ENCODE measurements at places on chromosomes 13 and 19. TPM values are rescaled to one million over a fixed set of nuclear protein-coding genes. Genes with fewer than 3 reads are reported as not detected.
A peak's percentile ranks its signal among the peaks of the same experiment; 100 is the strongest.

DNA sequence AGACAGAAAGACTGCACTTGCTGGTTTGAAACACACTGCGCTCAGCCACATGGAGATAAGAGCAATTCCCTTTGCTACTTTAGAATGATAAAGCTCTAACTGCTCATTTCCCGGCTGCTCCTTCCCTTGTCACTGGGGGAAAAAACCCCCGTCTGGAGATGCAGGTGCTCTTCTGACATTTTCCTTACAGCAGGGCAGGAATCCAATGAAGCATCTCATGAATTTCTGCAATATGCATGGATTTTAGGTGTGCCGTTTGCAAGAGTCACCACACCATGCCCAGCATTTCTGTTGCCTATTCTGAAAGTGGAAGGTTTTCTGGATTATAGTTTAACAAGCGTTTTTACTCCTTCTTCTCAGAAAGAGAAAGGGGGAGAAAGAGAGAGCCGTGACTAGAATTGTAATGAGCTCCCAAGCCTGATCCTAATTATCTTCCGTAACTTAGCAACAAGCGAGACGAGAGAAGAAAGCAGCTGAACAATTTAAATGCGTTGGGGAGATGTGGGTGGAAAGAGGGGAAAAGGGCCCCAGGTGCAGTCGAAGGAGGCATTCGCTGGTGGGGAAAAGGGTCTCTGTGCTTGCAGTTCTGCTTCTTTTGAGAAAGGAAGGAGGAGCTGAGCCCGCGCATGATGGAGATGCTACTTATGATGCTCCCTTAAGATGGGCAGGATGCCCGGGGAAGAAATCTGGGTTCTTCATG lies 76.6 kb upstream of the SPATA13 start:
- no peak for DNase-seq

DNA sequence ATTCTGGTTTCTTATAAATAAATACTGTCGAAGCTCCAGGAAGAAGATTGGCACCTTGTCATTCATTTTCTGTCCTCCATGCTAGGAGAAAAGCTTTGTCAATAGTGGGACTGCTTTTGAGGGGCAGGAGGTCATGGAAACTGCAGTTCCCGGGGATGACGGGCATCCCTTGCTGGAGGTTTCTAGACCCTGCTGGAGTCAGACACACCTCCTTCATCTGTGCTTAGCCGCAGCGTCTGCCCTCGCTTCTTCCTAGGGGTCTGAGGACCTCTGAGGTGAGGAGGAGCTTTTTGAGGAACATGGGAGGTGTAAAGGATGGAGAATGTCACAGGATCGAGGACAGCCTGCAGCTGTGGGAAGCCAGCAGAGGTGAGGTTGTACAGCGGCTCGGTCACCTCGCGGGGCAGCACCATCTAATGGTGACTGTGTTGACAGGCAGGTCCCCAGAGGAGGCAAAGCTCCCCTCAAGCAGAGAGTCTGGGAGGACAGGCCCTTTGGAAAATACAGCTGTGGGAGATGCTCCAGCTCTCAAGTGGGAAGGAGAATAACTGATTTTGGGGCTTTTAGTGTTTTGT lies 172.7 kb upstream of the RNF113B start:
- peak; percentile 25 for DNase-seq

DNA sequence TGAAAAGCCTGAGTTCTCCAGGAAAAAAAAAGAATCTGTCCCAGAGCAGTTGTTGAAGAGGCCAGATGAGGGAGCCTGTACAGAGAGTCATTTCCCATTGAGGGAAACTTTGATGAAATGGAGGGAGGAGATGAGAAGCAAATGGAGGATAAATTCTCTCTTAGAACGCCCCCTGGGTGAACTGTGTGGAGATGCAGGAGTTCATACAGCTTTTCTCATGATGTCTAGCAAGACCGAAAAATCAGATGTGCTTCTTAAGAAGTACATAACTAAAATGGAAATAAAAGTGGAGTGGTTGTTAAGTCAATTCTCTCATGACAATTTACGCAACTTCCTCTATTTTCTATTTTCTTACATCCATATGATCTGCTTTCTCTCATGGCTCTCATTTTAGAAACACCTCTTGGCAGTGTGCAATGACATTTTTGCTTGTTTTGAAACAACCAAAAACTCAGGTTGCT lies 1263.1 kb downstream of the PCDH9 start:
- DNase-seq, result no peak

DNA sequence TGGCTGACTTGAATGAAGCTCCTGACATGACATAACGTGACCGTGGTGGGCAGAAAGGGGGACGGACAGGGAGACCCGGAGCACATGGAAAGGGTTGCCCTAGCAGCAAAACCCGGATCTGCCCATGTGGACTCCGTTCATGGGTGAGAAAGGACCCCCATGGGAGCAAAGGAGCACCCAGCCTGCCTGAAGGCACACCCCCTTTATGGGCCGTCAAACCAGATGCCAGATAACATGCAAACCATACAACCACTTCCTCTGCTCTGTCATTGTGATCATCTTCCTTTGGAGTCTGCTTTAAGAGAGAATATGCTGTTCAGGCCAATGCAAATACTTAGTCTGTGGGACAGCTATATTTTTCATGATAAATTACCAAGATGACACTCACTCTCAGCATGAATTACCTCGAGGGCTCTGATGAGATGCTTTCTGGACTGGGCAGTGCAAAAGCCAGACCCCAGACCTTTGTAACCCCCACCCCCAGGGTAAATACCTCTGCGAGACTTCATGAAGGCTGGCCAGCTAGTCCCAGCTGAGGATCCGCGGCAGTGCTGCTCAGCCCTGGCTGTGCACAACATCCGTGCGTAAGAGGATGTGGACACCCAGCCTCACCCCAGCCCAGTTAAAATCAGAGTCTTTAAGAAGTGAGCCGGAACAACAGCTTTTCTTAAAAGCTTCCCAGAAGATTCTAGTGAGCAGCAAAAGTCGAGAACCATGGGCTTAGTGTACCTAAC lies 126.6 kb downstream of the USP12 start:
- DNase-seq, result no peak

DNA sequence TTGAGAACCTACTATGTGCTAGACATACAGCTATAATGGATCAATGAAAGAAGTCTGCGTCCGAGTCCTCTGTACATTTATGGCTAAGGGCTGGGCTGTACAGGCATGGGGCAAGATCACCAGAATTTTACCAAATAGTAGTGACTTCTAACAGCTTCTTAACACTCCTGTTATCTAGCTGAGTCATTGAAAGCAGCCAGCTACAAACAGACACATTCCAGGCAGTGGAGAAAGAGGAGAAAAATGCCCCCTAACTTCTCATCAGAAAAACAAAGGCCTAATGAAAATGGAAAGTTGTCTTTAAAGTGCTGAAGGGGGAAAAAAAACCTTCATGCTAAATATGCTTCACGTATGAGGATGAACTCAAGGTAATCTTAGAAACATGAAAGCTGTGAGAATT lies 14.3 kb upstream of the ZNF667 start:
- no peak for DNase-seq

GRCh38 chr13:30726192-30726591 lies 9.2 kb upstream of the ALOX5AP start:
- DNase-seq, result no peak

- no peak for DNase-seq
Measured at GRCh38 chr13:98937911-98938381, 39.9 kb downstream of the DOCK9 start.

DNA sequence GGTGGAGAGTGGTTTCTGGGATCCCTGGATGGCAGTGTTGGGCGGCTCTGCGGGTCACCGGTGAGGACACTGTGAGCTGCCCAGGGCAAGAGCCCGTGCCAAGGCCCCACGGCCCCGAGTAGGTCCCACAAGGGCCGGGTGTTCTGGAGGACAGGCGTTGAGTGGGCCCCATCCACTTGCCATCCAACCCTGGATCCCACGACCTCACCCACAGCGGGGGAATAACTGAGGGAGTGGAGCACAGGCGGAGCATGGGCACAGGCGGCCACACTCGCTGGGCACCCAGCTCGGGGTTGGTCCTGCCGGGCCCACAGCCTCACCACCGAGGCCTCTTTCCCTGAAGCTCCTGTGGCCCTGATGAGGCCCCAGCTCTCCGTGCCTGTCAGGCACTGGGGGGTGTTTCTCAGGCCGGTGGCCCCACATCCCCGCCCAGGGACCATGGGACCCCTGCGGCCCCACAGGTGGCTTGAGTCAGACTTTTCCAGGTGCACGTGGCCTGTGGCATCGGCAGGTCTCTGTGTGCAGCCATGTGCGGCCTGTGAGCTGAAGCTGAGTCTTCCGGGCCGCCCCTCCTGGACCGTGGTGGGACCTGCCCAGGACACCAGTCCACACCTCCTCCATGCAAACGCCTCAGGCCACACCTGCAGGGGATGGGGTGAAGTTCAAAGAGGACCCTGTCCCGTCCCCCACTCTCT lies 16.6 kb downstream of the TMEM255B start:
- no peak for DNase-seq

DNA sequence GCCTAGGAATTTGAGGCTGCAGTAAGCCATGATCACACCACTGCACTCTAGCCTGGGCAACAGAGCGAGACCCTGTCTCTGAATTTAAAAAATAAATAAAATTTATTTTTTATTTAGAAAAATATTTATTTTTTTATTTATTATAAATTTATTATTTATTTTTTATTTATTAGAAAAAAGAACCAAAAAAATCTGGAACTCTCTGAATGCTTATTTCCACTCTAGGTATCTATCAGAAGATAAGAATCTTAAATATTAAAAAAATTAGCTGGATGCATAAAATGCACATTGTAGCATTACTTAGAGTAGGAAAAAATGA lies 82.8 kb downstream of the CDADC1 start:
- DNase-seq, result no peak

DNA sequence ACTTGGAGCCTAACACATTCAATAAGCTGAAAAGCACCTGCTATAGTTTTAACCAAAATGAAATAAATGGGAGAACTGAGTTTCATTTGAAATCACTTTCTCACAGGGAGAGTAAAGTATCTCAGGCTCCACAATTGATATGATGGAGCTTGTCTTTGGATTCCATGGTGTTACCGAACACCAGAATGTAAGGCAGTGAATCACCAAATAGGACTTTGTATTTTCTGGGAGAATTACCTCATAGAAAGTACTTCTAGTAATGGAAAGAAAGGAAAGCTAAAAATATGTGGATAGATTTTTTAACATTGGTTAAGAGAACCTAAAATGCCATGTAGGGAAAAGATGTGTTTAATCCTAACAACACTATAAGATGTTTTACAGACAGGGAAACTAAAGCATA lies 123.6 kb downstream of the NALCN start:
- DNase-seq, result no peak

GRCh38 chr19:51592521-51592920 lies 21.4 kb downstream of the ZNF175 start:
- DNase-seq, result no peak

DNA sequence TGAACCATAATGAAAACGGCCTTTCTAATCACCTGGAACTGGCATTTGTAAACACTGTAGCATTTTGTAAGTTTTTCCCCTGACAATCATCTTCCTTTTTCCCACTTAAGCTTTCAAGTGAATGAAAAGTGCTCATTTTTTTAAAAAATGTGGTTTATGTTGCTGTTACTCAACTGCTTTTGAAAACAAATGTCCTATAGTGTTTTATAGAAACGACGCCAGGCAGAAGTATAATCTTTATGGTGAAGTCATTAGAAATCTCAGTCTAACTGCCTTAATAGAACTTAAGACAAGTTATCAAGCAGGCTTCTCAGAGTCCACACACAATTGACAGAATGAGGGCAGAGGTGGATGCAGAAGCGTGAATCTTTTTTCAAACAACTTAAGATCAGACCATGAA lies 442.3 kb downstream of the KLF12 start:
- DNase-seq, result no peak

DNA sequence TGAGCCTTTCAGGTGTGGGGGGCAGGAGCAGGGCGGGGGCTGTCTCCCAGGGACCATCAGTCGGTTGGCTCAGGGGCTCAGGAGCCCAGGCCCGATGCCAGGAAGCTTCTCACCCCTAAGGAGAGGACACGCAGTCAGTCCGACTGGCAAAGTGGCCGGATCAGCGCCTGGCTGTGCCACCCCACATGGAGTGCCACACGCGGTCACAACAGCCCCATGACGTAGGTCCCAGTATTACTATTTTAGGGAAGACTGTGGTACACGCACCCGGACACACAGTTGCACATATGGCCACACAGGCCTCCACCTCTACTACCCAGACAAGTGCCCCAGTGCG lies 29.3 kb upstream of the GRTP1 start:
- no peak for DNase-seq

DNA sequence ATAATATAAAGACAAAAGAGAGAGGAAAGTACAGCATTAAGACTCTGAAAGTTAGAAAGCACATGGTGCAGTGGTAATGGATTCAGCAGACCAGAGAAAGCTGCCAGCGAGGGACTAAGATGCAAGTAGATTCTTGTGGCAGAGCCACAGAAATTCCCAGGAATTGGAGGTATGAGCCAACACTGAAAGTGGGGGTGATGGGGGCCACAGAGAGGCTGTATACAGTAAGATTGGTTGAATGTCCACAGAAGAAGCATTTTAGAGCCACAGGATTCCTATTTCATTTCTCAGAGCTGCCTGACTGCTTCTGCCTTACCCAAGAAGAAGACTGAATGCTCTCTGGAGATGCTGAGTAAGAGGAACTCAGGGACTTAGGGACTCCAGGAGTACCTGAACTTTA lies 295.0 kb downstream of the LMO7 start:
- no peak for DNase-seq

GRCh38 chr13:75327135-75327510 lies 154.8 kb downstream of the TBC1D4 start:
- no peak for DNase-seq

GRCh38 chr19:45407091-45407375 lies 589 bp downstream of the POLR1G start:
- no peak for DNase-seq

DNA sequence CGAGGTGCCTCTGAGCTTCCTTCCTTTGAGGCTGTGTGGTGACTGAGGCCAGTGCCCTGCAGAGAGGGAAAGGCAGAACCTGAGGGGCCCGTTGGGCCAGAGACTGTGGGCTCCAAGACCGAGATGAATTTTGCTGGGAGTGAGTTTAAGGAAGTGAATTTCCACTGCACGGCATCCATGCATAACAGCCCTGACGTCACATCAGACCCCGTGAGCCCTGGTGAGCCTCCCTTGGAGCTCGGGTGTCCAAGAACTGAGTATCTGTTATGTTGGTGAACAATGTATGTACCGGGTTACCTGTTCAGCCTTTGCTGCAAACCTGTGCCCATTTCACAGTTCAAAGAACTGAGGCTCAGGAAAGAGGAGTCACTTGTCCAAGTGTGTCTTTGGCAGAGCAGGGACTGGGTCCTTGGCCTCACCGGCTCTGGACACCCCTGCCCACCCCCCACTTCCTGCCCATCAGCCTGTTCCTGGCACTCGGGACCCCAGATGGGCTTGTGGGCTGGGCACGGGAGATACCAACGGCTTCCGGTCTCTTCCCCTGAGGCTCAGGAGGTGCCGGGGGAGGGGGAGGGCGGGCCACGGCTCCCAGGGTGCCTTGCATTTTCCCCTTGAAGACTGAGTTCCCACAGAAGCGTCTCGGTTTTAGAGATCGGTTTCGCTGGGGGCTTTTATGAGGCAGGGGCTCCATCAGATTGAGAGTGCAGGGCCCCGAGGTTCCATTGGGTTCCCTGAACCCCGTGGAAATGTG lies 33.7 kb downstream of the NFILZ start:
- peak; percentile 31 for DNase-seq

ZNF846 gene
- total RNA-seq, result 4.0 TPM

RASGRP4 gene
- 1.6 TPM for total RNA-seq

LRRC8E gene
- 3.4 TPM for total RNA-seq

EHD2 gene
- total RNA-seq, result 66.3 TPM

ZNF681 gene
- 2.1 TPM for total RNA-seq

CRX gene
- not detected for total RNA-seq

PDE4C gene
- total RNA-seq, result under 0.01 TPM

IGFL3 gene
- total RNA-seq, result not detected

NANOS3 gene
- total RNA-seq, result not detected

LGI4 gene
- 1.6 TPM for total RNA-seq

ZNF177 gene
- 0.66 TPM for total RNA-seq

VWA8 gene
- total RNA-seq, result 29.3 TPM

RASAL3 gene
- 3.6 TPM for total RNA-seq

Measured in body of pancreas (tissue), 4 donors.